ENCODE measurements at places on chromosomes 7 and 10.

- DNase-seq = no peak
Measured at GRCh38 chr10:78533776-78534175, 500.1 kb downstream of the RPS24 start.

DNA sequence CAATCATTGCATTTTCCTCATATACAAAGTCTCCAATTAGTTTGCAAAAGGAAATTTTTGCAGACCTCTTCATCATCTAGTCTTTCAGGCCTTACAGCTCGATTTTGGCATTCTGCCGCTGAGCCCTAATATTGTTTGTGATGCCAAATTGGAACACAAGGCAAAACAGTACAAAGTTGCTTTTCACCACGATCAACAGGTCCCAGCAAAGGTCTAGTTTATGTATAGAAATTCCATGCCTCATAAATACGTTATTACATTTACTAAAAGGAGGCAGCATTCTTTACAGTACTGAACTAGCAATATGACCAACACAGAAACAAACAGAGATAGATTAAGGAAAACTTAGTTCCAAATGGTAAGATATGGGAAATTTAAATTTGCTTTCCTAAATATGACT, 7.0 kb upstream of the DNAJC1 start:
- DNase-seq = no peak

- no peak for DNase-seq
Measured at GRCh38 chr10:59631237-59631636, 78.4 kb downstream of the SLC16A9 start.

GRCh38 chr10:16777473-16778370, 39.5 kb downstream of the RSU1 start:
- DNase-seq = peak; percentile 73

GRCh38 chr7:80136261-80137055, 1.8 kb downstream of the GNAI1 start:
- no peak for DNase-seq

DNA sequence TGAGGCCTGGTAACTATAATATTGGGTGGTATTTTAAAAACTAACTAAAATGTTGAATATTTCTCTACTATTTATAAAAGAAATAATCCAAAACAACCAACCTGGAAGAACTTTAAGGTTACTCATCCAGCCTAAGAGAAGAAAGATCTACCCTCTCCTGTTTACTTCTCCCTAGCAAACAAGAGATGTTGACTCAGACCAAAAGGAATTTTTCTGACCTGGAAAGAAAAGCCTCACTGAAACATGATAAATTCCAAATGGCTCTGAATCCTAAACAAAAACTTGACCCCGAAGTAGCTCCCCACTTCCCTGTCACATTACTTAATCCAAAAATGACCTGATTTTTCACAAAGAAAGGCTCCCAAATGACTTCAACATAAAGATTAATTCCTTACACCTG, 101.2 kb downstream of the PARD3 start:
- DNase-seq = no peak

DNA sequence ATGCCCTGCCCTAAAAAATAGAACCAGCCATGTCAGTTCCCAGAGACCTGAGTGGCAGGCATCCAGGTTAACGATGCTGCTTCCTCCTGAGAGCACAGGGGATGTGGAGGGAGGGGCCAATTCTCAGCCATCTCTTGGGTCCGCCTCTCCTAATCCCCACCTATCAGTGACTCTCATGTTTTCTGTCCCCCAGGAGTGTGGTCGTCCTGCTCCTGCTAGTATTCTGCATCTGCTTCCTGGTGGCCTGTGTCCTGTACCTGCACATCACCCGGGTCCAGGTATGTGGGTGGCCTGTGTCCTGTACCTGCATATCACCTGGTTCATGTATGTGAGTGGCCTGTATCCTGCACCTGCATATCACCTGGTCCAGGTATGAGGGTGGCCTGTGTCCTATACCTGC, 105.3 kb downstream of the ADCY1 start:
- DNase-seq = no peak

DNA sequence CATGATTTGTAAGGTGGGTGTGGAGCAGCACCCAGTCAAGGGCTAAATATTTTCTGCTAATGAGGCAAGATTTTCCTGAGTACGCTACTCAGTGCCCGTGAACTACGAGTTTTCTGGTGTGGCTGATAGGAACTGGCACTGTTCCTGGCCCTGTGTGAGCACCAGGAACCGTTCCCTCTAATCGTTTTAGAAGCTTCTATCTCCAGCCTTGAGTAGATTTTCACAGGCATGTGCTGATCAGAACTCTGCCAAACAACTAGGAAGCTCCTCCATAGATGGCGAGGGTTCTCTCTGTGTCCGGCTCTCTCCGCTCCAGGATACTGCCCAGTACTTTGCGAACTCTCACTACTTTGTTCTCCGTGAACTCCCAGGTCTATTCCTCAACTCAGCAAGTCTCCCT, 17.7 kb downstream of the TRIM4 start:
- no peak for DNase-seq

DNA sequence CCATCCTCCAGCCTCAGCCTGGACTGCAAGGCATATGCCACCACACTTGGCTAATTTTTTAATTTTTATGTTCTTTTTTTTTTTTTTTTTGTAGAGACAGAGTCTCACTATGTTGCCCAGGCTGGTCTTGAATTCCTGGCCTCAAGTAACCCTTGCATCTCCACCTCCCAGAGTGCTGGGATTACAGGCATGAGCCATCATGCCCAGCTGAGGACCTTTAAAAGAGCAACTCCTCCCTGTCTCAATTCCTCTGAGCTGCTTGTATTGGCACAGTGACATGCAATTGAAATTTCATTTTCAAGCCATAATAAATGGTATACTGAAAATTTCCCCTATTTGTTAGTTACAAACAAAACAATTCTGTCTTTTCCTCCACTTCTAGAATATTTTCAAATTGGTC, 19.5 kb downstream of the DNAJB9 start:
- DNase-seq = no peak

DNA sequence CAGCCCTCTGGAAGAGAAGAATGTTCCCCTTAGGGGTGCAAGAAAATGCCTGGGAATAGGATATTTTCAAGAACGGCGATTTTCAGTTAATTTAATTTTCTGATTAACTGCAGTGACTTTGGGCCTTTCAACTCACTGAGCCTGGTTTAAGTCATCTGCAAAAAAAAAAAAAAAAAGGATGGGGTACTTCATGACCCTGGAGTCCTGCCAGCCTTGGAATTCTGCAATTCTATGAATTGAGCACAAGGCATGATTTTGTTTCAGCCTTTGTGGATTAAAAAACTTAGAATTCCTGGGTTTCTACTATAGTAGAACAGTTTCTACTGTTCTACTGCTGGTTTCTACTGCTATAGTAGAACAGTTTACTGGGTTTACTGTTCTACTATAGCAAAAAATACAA, 58.3 kb upstream of the CALD1 start:
- DNase-seq = no peak

DNA sequence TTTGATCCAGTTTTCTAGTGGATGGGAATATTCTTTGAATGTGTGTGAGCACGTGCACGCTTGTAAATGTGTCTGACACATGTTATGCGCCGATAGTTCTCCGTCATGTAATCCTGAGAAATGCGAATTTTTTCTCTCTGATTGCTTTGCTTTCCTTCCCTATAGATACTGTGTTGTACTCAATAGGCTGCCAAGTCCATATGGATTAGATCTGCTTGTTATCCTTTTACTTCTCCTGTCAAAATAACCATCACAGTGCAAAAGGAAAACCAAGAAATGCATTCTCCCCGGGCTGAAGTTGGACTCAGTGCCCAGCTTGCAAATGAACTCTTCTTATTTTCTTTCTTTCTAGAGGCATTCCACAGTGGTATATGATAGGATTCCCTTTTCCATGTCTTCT, 131.9 kb downstream of the KIAA1217 start:
- DNase-seq = no peak

DNA sequence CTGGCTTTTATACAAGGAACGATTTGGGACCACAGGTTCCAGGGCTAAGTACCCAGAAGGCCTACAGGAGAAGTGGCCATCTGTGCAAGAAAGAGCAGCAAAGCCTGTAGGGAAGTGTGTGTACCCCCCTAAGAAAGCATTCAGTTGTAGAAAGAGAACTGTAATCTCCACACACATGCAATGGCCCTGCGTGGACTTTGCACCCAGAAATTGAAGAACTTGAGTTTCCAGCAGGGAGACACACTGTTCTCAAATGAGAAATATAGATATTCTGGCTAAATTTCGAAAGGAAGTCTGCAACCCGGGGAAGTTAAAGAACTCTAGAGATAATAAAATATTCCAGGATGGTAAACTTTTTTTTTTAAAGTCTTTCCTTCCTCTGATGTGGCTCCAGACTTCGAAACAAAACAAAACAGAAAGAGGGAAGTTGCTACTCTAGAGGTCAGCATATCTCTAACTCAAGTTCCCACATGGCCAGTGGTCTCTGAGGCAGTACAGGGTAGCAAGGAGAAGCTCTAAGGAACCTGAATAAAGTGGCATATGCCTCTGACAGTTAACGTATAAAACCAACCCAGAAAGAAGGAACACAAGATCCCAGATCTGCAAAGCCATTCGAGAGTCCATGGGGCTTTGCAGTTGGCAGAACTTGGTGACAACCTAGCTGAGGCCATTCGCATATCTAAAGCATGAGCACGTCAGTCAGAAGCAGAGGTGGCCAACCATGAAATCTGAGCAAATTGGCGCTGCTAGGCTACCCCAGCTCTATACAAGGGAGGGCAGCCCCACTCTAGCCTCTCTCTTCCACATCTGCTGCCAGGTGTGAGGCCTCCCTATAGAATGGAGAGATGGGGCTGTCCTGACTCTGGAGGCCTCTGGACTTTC, 56.6 kb downstream of the ELMO1 start:
- no peak for DNase-seq

GRCh38 chr10:47224546-47225218, 75.3 kb upstream of the GDF10 start:
- DNase-seq = no peak

- DNase-seq = no peak
Measured at GRCh38 chr7:118745927-118746326, 521.4 kb downstream of the ANKRD7 start.

GRCh38 chr10:77873536-77874380, 52.8 kb downstream of the DLG5 start:
- DNase-seq = no peak

All from NCI-H1092 treated with DMSO at 0.1 percent for 48 hours (cell line).